ENCODE measurements at places on chromosomes 6 and 20.
A peak's percentile ranks its signal among the peaks of the same experiment; 100 is the strongest.

DNA sequence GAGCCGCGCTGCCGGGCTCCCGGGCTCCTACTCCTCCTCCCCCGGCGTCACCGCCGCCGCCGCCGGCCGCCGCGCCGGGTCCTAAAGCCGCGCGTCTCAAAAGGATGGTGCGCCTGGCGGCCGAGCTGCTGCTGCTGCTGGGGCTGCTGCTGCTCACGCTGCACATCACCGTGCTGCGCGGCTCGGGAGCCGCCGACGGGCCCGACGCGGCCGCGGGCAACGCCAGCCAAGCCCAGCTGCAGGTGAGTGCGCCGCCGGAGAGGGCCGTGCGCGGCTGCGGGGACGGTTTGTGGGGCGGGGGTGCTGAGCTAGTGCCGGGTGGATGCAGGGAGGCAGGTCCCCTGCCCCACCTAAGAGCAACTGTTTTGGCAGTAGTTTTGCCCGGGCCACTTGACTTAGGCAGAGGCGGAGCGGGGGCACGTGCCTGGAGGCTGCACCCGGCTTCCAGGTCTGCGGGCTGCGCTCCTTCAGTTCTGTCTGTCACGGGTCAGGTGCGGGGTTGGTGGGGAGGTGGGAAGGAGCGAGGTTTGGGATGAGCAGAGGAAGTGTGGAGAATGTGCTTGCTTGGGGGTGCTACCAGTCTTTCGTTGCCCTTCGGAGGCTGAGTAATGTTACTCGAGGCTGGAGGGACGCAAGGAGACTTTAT lies 722 bp downstream of the ISM1 start:
- DNase-seq: peak; percentile 67

GRCh38 chr6:24991810-24992467 lies 56.2 kb upstream of the RIPOR2 start:
- DNase-seq: peak; percentile 72

GRCh38 chr6:53464927-53465460 lies 79.9 kb downstream of the GCLC start:
- DNase-seq: peak; percentile 42

DNA sequence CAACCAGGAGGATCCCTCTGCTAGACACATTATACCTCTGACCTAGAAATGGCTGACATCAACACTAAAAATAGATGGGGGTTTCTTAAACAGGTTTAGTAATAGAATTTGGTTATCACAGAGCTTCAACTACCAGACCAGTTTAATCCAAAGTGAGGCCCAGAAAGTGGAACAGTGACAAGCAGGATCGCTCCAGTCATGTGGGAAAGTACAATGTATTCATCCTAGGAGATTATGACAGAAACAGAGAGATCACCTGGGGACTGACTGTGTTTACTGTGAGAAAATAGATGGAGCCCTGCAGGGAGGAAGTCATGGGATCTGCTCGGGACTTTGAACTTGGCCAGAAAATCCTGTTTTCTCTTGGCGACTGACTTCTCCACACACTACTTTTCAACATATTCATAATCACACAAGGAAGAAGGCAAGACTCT lies 238.7 kb upstream of the SOX4 start:
- no peak for DNase-seq

- DNase-seq: no peak
Observed at GRCh38 chr6:133757335-133757734, 131.6 kb upstream of the TCF21 start.

- no peak for DNase-seq
Observed at GRCh38 chr6:116120430-116120829, 5.5 kb downstream of the COL10A1 start.

DNA sequence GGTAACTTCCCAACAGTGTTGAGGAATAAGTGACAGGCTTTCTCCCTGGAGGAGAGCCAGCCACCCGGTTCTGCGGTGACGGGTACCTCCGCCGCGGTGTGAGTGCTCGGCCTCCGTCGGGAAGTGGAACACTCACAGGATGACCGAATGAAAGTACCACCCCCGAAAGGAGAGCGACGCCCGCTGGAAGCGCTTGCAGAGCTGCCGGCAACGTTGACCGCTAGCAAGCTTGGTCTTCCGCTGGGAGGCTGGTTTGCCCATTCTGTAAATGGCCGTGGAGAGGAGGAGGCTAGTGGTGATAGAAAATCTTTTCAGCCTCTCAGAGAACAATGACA lies 614 bp upstream of the TMEM242 start:
- DNase-seq: peak; percentile 83

GRCh38 chr20:5434116-5434515 lies 117.4 kb upstream of the PROKR2 start:
- DNase-seq: no peak

DNA sequence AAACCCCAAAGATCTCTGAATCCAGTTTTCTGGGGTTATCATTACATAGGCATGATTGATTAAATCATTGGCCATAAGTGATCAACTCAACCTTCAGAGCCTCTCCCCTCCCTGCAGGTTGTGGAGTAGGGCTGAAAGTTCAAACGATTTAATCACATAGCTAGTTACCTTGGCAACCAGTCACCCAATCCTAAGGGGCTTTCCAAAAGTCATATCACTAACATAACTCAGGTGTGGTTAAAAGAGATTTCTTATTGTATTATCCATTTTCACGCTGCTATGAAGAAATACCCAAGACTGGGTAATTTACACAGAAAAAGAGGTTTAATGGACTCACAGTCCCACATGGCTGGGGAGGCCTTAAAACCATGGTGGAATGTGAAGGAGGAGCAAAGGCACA lies 935.1 kb upstream of the SLC35B3 start:
- DNase-seq: no peak

DNA sequence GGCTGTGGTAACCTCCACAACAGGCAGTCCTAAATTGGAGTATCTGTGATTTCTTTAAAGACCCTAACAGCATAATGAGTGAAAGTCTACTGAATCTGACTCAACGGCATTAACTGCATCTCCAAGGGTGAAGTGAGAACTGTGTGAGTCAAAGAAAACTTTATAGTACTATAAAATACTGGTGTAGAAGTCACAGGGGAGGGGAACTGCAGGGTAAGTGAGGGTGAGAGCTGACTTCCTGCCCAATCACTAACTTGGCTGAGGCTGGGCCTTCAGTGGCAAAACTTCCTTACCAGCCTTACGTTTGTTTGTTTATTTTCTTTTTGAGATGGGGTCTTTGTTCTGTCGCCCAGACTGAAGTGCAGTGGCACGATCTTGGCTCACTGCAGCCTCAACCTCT lies 109.8 kb downstream of the PTPRK start:
- peak; percentile 52 for DNase-seq

- DNase-seq: no peak
Observed at GRCh38 chr20:49590163-49591017, 22.5 kb upstream of the PTGIS start.

GRCh38 chr6:145332011-145332410 lies 403.3 kb downstream of the EPM2A start:
- DNase-seq: no peak

DNA sequence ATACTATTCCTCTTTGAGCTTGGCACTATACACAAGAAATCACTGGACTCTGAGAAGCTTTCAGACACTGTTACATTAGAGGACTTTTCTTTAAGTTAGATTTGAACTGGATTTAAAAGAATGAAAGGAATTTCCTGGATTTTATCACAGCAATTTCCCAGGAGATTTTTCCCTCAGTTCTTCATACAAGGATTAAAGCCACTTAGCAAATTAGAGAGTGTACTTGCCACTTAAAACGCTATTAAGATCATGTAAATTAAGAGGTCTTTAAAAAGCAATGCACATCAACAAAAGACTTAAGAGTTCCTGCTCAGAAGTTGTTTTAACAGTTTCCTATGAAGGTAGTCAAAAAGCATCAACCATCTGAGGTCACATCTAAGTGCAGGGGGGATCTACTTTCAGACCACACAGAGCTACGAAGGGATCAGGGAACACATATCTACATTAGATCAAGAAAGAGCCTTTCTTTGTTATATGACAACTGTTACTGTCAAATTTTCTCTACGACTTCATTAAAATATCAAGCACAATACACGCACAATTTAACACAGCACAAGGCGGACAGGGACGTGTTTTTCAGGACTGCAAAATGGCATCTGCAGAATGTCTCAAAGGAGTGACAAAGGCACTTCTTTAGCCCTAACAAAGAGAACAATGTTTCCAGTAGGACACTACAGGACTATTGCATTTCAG lies 65.8 kb downstream of the EPB41L2 start:
- peak; percentile 80 for DNase-seq

DNA sequence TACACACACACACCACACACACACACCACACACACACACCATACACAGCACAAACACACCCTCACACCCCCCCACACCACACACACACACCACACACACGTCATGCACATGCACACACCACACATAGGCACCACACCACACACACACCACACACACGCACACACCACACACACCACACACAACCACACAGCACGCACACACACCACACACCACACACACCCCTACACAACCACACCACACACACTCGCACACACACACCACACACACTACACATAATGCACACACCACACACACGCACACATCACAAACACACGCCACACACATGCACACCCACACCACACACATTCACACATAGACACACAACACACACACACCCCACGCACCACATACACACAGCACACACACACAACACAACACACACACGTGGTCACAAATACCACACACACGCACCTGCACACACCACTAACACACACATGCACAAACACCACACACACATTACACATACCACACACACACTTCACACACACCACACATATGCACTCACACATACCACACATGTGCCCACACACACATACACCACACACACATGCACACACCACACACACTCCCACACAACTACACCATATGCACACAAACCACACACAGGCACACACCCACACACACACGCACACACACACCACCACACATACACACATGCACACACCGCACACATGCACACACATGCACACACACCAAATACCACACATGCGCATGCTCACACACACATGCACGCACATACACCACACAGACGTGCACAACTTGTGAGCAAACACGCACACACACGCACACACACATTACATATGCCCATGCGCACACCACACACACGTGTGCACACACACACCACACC lies 9.4 kb upstream of the ACSS1 start:
- no peak for DNase-seq

GRCh38 chr6:135257631-135258405 lies 76.7 kb downstream of the MYB start:
- peak; percentile 45 for DNase-seq

DNA sequence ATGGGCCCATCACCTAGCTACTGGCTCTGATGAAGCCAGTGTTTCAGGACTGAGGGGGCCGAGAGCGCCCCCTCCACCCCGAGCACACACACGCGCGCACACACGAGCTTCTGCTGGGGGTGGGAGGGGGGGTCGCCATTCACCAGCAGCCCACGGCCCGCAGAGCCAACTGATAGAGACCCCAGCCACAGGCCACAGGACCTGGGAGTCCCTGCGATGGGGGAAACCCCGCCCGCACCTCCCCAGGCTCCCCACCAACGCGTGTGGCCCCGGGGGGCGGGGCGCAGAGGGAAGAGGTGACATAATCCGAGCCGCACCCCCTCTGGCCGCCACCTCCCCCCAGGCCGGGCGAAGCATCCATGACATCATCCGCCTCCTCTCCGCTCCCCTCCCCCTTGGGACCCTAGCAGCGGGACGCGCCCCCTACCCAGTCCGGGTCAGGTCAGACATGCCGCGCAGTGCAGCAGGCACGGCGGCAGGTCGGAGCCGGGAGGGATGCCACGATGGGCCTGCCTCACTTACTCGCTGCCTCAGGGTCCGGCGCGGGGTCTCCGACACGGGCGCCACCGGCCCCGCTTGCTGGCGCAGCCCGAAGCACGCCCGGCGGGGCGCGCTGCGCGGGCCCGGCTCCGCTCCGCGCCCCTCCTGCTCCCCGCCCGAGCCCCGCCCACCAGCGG lies at the start of gene LZTS3:
TSS of gene LZTS3 (minus strand) at position 617 of the 677 bp plus-strand sequence. CDS start 6,386 bp downstream, outside the sequence.
- DNase-seq: peak; percentile 68

DNA sequence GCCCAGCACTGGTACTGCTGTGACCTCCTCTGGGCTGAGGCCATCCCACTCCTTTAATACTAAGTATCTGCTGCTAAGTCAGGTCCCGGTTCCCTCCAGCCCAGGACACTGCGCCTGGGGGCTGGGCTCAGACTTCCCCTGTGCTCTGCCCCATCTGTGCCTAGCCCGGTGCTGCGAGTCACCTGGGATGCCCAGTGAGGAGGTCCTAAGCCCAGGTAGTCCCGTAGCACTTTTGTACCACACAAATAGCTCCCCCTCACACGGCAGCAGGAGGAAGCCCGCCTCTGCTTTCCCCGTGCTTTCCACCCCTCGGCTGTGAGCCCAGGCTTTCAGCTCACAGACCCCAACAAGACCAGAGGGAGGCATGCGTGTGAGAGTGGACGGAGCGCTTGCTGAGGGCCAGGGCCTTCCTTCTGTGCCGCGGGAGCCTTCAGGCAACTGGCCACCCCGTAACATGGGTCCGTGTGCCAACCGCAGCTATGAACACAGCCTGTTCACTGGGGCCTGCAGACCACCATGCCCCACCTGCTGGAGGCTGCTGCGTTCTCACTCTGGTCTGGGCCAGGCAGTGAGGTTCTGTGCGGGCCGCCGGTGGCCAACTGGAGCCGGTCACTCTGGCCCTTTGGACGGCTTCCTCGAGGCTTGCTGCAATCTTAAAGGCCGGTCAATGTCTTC lies 79.9 kb upstream of the MPC1 start:
- no peak for DNase-seq

DNA sequence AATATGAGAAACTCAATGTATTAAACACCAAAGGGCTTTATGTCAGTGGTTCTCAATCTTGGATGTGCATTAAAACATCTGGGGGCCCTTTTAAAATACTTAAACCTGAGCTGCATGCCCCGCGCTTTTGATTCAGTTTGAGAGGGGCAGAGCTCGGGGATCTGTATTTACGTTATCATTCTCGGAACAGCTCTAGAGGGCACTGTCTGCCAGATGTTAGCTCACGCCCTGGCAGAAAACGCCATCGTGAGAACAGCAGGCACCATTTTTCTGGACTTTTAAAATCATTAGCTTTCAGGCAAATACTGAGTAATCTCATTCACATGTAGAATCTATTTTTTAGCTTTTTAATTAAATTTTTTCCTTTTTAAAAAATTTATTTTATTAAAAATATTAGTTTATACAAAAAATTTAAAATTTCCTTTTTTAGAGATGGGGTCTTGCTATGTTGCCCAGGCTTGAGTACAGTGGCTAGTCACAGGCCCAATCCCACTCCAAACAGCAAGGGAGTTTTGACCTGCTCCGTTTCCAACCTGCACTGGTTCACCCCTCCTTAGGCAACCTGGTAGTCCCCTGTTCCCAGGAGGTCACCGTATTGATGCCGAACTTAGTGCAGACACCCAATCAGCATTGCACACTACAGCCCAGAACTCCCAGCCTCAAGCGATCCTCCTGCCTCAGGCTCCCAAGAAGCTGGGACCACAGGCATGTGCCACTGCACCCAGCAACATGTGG lies 30.0 kb upstream of the ZNF133 start:
- no peak for DNase-seq

GRCh38 chr20:53611449-53611894 lies 17.8 kb upstream of the ZNF217 start:
- DNase-seq: peak; percentile 99
